ENCODE measurements at places on chromosomes 12 and 14.

GRCh38 chr12:127273626-127274025 is 993.3 kb upstream of the TMEM132C start:
- DNase-seq, result no peak

- no peak for DNase-seq
These were observed 16.6 kb downstream of the FAIM2 start for GRCh38 chr12:49887091-49887490.

GRCh38 chr14:77580964-77581505 is 35.4 kb downstream of the SPTLC2 start:
- DNase-seq, result peak; percentile 65

DNA sequence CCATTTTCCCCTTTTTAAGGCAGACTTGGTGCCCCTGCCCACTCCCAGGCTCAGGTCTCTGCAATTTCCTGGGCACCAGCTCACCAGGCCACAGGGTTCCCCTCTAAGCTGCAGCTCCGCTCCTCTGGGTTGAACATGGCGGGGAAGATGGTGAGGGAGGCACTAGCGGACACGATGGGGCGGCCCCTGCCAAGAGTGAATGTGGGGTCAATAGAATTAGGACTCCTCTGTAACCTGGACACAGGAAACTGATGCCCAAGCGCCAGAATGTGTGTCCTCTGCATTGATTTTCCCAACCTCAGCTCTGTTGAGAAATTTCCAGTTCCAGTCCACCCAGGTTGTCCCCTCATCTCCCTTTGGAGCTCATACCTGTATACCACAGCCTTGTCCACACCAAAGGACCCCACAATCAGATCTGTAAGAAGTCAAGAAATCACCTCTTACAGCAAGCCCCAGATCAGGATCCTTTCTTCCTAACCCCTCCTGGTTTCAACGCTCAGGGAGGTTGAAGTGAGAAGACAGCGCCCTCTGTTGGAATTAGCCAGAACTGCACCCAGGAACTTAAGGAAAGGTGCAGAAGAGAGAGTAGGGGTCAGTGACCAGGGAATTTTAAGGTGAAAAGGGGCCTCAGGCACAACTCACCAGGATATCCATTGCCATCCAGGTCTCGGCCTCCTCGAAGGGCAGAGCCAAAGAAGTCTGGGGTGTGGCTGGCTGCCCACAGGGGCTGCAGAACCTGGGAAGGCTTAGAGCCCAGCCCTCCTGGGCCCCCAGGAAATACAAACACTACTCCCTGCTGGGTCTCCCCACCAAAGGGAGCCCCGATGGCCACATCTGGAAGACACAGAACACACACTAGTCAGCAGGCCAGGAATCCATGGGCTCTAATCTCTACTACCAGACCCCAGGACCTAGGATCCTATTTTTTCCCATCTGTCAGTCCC is 14.7 kb downstream of the ITGA5 start:
- DNase-seq, result peak; percentile 88

DNA sequence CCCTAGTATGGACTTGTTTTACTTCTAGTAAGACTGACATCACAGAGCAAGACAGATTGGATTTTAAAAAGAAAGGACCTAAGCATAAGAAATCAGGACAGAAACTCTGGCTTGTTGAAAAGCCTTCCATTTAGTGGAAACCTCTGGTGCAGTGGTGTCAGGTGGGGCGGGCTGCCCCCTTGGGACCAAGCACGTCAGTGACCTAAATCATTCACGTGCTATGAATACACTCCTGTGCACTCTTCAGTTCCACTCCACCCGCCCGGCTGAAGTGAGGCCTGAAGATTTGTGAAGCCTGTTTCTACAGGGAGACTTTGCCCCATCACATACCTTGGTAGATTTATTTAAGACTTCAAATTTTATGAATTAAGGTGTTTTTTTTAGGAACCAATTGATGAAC is 58.2 kb upstream of the STRN3 start:
- no peak for DNase-seq

DNA sequence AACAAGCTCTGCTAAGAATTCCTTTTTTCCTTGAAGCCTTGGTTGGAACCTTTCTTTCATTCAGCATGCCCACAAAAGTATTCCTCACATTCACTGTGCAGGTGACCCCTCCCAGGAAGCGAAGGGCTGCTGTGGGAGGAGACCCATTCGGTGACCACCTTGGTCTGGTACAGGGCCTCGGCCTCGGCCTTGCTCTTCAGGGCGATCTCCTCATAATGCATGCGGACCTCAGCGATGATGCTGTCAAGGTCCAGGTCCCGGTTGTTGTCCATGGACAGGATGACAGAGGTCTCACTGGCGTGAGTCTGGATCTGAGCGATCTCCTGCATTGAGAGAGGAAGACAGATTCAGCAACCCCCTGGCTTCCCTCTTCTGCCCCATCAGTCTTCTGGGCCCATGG is 3.1 kb downstream of the KRT74 start:
- no peak for DNase-seq

GRCh38 chr14:106044949-106045596 is 518.7 kb downstream of the TMEM121 start:
- no peak for DNase-seq

GRCh38 chr12:132428936-132429601 is 60.9 kb upstream of the FBRSL1 start:
- peak; percentile 77 for DNase-seq

- DNase-seq, result no peak
These were observed 59.1 kb downstream of the CCDC60 start for GRCh38 chr12:119393677-119394076.

- DNase-seq, result no peak
These were observed 91.8 kb downstream of the RIN3 start for GRCh38 chr14:92605274-92605940.

DNA sequence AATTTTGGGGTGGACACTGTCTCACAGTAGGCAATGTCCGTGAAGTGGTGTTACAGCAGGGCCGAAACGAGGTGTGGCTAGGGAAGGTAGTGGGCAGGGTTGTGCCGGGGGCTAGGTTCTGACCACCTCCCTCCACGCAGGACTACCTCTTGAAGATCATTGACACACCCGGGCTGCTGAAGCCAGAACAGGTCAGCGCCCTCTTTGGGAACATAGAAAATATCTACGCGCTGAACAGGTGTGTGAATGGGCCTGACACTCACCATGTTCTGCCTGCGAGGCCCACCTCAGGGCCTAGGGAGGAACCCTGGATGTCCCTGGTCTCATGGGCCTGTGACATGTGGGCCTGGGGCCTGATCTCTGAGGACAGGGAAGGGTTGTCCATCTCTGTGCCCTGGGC is 24.6 kb downstream of the PLEKHG3 start:
- no peak for DNase-seq

DNA sequence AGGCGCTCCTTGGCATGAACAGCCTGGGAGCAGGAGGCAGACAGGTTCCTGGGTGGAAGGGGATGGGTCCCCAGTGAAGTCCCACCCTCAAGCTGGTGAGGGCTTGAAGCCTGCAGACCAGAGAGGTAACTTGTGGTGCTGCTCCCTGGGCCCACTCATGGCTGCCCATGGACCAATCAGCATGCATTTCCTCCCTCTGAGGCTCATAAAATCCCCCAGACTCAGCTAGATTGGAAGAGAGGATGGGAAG is 50.2 kb downstream of the A2M start:
- DNase-seq, result peak; percentile 4

DNA sequence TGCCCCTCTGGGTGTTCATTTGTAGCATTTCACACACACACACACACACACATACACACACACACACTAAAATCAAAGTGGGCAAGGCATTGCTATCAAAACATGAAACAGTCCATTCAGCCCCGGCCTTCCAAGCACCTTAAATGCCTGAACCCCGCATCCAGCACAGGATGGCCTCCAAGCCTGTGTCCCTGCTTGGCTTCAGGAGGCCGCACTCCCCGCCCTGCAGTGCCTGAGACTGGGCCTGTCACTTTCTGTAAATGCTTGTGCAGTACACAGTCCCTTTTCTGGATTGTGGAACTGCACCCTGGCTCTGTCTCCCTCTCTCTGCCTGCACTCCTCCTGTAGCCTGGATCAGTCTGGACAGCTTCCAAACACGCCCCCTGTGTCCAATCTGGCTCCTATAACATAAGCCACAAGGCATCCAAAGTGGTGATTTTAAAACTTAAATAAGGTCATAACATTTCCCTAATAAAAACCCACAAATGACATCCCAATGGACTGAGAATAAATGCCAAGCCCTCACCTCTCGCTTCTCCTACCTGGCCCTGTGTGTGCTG is 972.2 kb upstream of the TMEM132C start:
- DNase-seq, result no peak

GRCh38 chr14:83019744-83020414 is 1486.2 kb upstream of the SEL1L start:
- no peak for DNase-seq

- no peak for DNase-seq
These were observed 37.9 kb downstream of the SOX5 start for GRCh38 chr12:23911574-23911973.

- DNase-seq, result peak; percentile 66
These were observed 618.6 kb downstream of the AACS start for GRCh38 chr12:125683748-125684381.

GRCh38 chr12:91384806-91385205 is 202.2 kb upstream of the DCN start:
- DNase-seq, result no peak

DNA sequence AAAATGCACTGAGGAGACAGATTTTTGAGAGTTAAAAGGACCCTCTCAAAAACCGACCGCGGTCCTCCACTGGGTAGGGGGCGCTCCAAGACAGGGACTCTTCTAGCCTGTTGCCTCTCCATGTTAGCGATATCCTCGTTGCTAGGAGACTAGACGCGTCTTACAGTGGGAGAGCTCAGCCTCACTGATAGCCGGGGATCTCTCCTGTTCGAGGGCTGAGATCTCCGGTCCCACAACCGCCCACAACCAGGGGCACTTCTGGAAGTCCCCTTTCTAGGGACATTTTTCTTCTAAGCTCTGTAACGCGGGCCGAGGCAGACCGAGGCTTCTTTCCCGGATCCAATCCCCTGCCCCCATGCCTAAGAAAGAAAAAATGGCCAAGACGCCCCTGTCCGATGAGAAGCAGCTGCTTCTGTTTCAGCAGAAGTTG is 21.3 kb downstream of the FKBP11 start:
- DNase-seq, result peak; percentile 97

GRCh38 chr12:69328426-69328825 is 19.8 kb upstream of the LYZ start:
- no peak for DNase-seq

DNA sequence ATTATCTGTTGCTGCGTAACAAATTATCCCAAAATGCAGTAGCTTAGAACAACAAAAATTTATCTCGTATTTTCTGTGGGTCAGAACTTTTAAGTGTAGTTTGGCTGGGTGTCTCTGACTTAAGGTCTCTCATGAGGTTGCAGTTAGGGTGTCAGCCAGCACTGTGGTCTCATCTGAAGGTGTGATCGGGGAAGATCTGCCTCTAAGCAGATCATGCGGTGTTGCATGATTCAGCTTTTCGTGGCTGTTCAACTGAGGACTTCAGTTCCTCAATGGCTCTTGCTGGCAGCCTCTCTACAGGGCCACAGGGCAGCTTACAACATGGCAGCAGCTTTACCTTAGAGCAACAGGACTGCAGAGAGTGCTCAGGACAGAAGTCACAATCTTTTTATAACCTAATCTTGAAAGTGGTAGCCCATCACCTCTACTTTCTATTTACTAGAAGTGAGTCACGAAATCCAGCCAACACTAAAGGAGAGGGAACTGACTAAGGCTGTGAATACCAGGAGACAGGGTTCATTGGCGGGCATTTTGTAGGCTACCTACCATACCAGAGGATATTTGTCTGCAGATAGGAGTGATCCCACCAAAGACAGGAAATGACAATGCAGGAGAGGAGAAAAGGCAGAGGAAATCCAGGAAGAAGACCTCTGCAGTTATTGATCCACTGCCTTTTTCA is 1.8 kb upstream of the TMPRSS12 start:
- no peak for DNase-seq

DNA sequence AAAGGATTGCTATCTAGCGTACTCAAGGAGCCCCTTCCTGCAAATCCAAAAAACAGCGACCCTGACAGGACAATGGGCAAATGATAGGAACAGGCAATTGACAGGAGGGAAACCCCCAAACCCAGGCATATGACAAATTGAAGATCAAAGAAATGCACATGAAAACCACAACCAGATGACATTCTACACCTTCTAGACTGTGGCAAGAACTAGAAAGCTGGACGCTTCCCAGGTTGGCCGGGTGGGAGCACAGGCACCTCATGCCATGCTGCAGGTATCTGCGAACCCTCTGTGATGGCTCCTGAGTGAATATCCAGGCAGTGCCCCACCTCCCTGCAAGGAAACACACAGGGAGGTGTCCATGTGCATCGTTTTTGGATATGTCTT is 37.1 kb downstream of the CMKLR1 start:
- no peak for DNase-seq

GRCh38 chr14:37118673-37119366 is 53.6 kb downstream of the SLC25A21 start:
- no peak for DNase-seq

GRCh38 chr12:118734266-118734665 is 247.1 kb upstream of the SRRM4 start:
- no peak for DNase-seq

DNA sequence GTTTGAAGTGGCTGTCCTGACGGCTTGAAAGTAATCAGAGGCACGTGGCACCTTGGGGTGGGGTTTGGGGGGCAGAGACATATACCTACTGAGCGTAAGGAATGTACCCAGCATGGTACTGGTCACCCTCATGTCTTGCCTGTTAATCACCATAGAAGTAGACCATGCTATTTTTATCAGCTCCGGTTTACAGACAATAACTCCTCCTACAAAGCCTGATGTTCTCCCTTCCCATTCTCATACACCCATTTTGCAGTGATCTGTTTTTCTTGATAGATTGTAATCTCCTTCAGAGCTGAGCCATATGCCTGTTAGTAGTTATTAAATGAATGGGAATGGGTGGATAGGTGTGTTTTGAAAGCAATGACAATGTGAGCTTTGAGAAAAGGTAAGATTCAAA is 10.5 kb downstream of the EVL start:
- DNase-seq, result no peak

DNA sequence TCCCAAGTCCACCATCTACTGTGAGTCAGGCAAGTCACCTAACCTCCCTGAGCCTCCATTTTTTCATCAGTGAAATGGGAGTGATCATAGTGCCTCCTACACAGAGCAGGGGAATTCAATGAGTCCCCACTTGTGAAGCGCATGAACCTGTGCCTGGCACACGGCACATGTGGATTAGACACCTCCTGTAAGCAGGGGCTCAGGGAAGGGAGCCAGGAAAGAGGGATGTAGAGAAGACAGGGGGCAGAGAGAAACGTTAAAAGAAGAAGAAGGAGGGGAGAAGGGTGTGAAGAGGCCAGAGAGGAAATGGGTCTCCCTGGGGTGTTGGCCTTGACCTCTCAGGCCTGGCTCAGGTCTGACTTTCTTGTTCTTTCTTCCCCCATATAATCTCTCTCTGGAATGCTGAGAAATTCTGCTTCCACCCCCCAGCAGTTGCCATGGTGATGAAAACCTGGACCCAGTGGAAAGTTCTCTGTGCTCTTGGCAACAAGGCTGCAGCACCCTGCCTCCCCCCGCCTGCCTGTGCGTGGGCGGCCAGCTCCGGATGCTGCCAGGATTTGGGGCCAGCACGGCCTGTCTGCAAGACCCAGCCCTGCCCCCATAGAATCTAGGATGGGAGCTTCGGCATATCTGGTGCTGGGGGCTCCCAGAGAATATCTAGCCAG is 94.5 kb downstream of the CALM1 start:
- DNase-seq, result peak; percentile 47
